AG04449 (cell line): ENCODE measurements at places on chromosomes 7 and 10.
A peak's percentile ranks its signal among the peaks of the same experiment; 100 is the strongest.

DNA sequence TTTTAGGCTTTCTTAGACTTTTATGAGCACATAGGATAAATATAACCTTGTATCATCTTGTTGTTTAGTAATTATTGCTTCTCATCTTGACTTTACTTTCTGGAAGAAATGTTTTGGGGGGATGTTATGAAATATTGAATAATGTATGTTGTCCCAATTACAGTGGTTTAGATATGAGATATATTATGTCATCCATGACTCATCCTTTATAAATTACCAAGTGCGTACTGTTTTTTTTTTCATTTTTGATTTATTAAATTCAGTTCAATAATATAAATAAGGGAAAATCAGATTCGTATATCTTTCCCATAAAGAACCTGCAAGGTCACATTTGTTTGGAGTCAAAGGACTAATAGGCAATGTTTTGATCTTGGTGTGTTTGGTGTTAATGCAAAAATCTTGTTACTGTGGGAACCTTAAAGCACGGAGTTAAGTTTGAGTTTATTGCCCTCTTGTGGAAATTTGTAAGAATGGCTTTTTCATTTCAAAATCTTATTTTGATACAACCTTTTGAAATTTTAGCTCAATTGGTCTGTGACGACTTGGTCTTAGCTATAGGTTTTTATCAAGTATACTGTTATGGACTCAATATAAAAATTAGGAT lies 108.6 kb downstream of the SRI start:
- peak; percentile 7 for DNase-seq

GRCh38 chr7:40474790-40475680 lies 340.2 kb downstream of the SUGCT start:
- DNase-seq, result no peak

DNA sequence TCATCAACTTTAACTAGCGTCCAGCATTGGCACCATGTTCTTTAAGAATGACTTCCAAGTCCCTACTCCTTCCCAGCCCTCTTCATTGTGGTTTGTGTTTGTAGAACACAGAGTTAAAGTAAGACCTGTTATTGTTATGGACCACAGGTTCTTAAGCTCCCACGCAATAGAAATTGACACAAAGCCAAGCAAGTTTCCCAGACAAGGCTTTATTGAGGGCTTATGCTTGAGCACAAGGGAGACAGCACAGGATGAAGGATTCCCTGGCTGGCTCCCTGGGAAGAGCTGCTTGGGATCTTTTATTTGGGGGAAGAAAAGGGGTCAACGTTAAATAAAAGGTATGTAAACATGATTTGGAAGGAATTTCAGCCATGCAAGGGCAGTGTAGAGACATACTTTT lies 44.3 kb upstream of the PRKCQ start:
- no peak for DNase-seq

GRCh38 chr10:69867699-69868558 lies 66.2 kb downstream of the COL13A1 start:
- no peak for DNase-seq

DNA sequence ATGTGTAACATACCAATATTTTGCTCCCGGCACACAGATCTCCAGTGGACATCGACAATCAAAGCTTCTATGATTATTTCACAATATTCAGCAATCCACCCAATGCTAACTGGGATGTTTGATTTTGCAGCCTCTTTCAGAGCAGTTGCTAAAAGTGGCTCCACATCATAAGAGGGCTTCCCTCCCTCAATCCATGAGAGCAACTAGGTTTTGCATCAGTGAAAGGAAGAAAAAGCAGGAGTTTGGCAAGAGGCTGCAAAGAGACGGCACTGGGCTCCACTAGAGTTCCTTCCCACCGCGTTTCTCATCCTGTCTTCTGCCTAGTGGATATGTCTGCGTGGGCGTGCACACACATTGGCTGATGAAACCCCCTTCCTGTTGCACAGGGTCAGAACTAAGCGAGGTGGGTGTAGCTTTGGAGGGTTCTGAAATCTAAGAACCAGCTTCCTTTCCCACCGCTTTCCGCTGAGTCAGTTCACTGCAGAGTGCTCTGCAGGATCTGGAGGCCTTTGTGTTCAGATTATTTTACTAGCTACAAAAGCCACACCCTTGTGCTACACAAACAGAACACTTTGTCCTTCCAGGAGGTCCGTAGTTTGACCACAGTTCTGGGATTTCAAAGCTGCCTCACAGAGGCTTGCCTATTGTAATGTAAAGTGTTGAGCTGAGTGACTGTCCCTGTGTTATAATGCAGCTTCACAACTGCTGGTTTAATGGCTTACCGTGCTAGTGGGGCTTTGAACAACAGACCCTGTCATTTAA lies 28.1 kb downstream of the ARL4A start:
- DNase-seq, result peak; percentile 29

GRCh38 chr10:11668847-11669610 lies 57.6 kb upstream of the USP6NL start:
- DNase-seq, result no peak

DNA sequence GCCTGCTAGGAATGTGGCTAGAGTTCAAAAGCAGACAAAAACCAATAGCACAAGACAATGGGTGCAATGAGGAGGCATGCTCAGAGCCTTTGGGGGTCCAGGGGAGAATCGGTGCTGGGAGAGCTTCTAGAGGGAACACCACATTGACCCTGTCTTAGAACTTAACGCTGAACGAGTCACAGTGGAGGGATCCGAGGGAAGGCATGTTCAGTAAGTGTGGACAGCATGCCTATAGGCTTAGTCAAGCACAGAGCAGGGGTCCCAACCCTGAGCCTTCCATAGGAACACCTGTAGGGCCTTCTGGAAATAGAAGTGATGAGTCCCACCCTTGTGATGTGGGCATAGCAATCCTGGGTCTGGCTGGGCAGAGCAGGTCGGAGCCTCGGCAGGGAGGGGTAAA lies 148.7 kb downstream of the PKD1L1 start:
- no peak for DNase-seq

- DNase-seq, result no peak
Measured at GRCh38 chr7:102431617-102432298, 1.6 kb upstream of the ORAI2 start.

GRCh38 chr7:149020483-149020882 lies 7.8 kb downstream of the PDIA4 start:
- no peak for DNase-seq

DNA sequence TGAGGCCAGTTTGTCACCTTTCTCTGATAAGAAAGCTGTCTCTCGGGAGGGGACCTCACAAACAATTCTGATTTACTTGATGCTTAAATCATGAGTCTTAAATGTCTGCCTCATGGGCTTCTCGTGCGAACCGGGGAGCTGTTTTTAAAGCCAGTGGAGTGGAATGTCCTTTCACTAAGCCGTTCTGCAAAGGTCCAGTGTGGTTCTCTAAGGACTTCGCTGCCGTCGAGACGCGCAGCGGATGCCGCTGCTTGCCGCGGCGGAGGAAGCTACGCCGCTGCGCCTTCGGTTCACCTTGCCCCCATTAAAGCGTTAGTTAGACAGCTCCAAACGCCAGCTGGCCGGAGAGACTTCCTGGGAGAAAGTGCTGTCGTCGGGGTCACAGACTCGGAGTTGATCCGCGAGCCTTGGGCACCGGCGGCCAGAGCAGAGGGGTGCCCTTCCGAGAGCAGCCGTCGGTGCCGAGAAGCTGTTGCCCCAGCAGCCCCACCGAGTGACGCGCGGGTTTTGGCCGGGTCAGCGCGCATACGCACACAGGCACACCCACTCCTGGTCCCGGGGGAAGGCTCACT lies 1.3 kb upstream of the HMX3 start:
- no peak for DNase-seq

GRCh38 chr10:81248886-81249285 lies 626.1 kb upstream of the NRG3 start:
- DNase-seq, result no peak

- DNase-seq, result no peak
Measured at GRCh38 chr10:74179111-74179710, 28.2 kb downstream of the ADK start.

GRCh38 chr7:113796557-113796956 lies 122.3 kb downstream of the PPP1R3A start:
- peak; percentile 84 for DNase-seq

DNA sequence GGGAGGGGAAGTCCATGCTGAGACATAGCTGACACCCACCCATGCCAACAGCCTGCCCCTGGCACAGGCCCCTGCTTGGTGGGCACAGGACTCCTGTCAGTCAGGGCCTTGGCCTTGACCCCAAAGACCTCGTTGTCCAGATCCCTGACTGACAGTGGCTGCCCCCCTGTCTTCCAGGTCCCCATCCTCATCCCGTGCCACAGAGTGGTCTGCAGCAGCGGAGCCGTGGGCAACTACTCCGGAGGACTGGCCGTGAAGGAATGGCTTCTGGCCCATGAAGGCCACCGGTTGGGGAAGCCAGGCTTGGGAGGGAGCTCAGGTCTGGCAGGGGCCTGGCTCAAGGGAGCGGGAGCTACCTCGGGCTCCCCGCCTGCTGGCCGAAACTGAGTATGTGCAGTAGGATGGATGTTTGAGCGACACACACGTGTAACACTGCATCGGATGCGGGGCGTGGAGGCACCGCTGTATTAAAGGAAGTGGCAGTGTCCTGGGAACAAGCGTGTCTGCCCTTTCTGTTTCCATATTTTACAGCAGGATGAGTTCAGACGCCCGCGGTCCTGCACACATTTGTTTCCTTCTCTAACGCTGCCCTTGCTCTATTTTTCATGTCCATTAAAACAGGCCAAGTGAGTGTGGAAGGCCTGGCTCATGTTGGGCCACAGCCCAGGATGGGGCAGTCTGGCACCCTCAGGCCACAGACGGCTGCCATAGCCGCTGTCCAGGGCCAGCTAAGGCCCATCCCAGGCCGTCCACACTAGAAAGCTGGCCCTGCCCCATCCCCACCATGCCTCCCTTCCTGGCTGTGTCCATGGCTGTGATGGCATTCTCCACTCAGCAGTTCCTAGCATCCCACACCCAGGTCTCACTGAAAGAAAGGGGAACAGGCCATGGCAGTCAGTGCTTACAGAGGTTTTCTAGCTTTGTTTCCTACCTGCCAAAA lies 197.2 kb downstream of the EBF3 start:
- DNase-seq, result no peak

DNA sequence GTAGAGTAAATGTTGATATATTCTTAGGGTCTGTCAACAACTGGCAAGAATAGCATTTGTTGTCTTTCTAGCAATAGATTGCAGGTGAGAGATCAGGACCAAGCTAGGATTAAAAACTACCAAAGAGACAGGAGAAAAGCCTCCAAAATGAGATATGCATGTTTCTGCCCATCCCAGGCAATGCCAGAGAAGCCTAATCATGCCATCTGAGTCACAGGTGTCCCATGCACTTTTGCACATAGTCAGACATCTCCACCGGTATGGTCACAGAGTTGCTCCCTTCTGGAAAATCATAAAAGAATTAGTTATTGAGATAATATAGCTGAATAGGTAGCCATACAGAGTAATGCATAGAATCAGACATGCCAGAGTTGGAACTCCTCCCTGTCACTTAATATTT lies 50.6 kb downstream of the PDK4 start:
- DNase-seq, result no peak

DNA sequence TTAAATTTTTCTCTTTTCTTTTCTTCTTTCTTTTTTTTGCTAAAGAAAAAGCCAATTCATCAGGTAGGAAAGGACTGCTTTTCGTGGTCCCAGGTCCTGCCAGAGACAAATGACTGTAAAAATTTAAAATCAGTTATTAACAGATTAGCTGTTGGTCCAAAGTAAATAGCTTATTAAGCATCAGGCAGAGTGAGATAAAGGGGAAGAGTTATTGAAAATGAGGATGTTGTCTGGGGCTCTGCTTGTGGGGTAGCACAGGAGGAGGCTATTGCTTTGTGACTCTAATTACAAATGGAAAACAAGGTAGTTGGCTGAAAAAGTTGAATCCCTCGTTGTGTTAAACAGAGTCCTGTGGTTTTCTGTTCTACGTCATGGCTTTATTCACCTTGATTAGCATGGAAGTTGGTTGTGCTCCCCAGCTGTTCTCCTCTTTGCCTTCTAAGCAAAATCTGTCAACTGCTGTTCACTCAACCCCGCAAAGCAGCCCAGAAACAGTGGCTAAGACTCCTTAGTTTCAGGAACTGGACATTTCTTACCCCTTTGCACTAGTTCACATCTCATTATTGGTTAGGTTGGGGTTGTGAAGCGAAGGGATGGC lies 128.9 kb downstream of the SNX10 start:
- DNase-seq, result no peak

DNA sequence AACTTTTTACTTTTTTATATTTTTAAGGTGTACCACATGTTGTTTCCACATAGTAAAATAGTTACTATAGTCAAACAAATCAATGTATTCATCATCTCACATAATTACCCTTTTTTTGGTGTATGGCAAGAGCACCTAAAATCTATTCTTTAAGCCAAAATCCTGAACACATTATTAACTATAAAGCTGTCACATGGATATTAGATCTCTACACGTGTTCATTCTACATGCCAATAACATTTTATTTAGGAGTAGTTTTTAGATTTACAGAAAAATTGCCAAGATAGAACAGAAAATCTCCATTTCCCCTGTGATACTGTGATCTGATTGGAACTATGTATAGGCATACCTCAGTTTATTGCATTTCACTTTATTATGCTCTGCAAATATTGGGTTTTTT lies 137.1 kb downstream of the SH2D4B start:
- DNase-seq, result no peak

GRCh38 chr10:97981816-97982215 lies 48.6 kb downstream of the CRTAC1 start:
- DNase-seq, result no peak

GRCh38 chr7:17680943-17681351 lies 259.3 kb downstream of the SNX13 start:
- no peak for DNase-seq

DNA sequence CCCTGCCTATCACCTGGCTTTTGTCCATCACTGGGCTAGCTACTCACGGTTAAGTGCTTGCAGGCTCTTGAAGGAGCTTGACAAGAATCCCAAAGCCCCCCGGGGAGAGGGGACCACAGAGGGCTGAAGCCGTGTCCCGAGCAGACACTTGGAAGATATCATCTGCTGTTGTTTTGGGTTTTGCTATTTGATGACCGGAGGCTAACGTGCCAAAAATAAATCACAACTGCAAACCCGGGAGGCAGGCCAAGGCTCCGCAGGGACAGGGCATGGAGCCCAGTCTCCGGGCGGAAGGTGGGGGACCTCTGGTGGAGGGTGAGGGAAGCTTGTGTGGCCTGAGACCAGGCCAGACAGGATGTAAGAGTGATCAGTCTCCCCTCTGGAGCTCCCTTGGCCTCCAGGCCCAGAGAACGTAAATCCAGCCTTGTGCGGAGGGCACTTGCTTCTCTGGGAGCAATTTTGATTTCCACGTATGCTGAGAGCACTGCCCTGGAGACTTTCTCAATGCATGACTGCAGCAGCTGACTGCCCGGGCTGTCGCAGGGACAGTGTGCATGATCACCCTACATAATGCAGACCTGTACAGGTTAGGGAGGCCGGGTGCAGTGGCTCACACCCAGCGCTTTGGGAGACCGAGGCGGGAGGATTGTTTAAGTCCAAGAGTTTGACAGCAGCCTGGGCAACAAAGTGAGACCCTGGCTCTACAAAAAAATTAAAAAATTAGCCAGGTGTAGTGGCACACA lies at the start of gene PHKG1:
PHKG1 (minus strand) TSS at position 164 of the 743 bp plus-strand sequence. CDS start 4,011 bp downstream, outside the sequence.
- DNase-seq, result peak; percentile 44

- no peak for DNase-seq
Measured at GRCh38 chr7:149454006-149454405, 6.9 kb downstream of the ZNF777 start.
